Immature natural killer cell (primary cell): ENCODE measurements at places on chromosomes 13 and 19. TPM values are rescaled to one million over a fixed set of nuclear protein-coding genes. Genes with fewer than 3 reads are reported as not detected.
A peak's percentile ranks its signal among the peaks of the same experiment; 100 is the strongest.

Gene TNNI3
- polyA plus RNA-seq = not detected

DNA sequence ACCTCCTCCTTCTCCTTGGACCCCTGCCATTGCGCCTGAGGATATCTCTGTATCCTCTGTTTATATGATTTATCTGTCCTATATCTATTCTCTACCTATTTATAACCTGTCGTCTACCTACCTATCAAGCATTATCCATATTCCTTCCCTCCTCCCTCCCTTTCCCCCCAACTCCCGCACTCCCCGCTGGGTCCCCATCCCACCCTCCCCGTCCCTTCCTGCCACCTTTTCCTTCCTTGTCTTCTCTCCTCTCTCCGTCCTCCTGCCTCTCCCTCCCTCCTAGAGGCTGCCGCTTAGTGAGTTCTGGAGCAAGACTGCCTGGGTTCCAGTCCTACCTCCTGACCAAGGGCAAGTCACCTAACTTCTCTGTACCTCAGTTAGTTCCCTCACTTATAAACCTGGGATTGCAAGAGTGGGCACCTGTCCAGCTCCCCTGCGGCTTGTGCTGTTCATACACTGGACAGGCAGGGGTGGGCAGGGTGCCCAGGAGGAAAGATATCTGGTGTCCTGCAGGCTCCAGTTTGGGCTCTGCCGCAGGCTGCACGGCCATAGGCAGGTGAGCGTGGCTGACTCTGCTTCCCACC, 16.1 kb downstream of the TTYH1 start:
- peaks cover 5% of the 10 kb centered on the region for H3K27me3 ChIP-seq
- H3K4me1 ChIP-seq = peaks cover 16% of the 10 kb centered on the region
- peak overlapping the region; percentile 72 for H3K4me3 ChIP-seq
- no peaks in the 10 kb centered on the region for H3K36me3 ChIP-seq

DNA sequence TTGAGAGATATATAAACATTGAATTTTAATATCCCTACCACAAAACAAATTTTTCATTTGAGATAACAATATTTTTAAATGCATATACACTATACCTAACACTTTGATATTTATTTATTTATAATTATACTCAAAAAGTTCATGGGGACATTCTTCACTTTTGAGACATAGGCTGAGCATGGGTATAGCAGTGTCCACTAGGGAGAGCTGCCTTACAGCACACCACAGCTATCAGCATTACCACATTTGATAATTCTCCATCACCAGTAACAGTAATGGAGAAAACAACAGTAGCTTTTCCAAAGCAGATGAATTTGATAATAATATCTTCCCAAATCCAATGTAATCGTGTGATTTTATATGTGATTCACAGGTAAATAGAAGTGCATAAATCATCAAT, 626.1 kb downstream of the DACH1 start:
- no peaks in the 10 kb centered on the region for H3K27me3 ChIP-seq
- H3K4me1 ChIP-seq = no peaks in the 10 kb centered on the region
- no peak overlapping the region for H3K27ac ChIP-seq

- peak; percentile 64 for DNase-seq
- H3K27me3 ChIP-seq = peaks cover 8% of the 10 kb centered on the region
- peaks cover 5% of the 10 kb centered on the region for H3K4me1 ChIP-seq
- peak overlapping the region; percentile 74 for H3K4me3 ChIP-seq
Observed at GRCh38 chr13:23466144-23467002, 32.9 kb upstream of the SACS start.
